ENCODE measurements at places on chromosomes 13 and 19.

- DNase-seq: no peak
Observed at GRCh38 chr19:1235625-1236538, 1.9 kb downstream of the CBARP start.

DNA sequence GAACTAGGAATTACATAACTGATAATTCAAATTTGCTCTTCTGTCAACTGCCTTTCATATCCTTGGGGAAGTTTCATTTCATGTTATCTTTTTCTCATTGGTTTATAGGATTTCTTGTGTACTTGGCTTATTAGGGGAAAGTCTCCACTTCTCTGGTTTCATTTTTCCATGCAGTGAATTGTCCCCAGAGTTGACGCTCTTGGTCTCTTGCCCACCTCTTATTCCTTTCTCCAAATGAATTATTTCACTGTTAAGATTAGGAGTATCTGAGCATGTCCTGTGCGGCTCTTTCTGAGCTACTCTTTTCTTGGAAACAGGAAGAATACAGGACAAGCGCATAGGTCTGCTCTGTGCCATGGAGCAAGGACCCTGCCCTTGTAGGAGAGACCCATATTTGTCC is 104.8 kb downstream of the POSTN start:
- DNase-seq: no peak

DNA sequence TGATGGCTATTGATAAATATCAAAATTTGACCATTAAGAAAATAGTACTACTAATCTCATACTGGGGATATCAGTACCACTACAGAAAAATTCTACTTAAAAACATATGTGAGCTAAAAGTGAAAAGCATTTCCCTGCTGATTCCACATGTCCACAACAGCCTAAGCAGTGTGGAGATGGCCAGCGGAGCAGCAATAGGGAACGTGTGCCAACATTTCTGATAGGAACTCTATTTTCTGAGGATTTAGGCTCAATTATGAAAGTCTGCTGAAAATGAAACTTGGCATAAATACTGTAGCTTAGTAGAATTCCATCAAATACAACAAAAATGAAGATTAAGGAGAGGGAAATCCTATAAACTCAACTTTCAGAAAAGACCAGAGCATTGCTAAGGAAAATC is 311.6 kb downstream of the ENOX1 start:
- no peak for DNase-seq

GRCh38 chr13:107006661-107007060 is 438.7 kb upstream of the ARGLU1 start:
- no peak for DNase-seq

DNA sequence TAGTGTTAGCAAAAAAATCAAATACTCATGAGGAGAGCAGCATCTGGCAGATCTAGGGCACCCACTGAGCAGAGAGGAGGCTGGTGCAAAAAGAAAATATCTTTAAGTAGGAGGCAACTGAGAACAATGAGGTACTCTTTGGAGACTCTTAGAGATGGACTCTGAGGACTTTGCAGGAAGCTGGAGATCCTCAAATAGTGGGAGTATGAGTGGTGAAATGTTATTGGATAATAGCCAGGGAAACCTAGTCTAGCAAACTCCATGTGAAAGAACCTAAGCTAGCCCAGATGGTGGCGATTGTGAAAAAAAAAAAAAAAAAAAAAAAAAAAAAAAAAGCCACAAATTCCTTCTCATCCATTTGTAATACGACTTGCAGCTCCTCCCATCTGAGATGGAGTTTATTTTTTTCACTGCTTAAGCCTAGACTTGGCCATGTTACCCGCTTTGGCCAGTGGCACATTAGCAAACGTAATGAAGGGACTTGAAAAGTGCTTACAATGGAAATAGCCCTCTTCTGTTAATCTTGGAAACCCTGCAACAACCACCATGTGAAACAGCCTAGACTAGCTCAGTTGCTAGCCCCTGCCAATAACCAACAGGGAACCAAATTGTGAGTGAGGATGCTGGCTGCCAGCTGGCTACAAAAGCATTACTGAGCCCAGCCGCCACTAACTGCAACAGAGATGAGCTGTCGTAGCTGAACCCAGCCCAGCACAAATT is 476.2 kb downstream of the KLF12 start:
- DNase-seq: no peak

DNA sequence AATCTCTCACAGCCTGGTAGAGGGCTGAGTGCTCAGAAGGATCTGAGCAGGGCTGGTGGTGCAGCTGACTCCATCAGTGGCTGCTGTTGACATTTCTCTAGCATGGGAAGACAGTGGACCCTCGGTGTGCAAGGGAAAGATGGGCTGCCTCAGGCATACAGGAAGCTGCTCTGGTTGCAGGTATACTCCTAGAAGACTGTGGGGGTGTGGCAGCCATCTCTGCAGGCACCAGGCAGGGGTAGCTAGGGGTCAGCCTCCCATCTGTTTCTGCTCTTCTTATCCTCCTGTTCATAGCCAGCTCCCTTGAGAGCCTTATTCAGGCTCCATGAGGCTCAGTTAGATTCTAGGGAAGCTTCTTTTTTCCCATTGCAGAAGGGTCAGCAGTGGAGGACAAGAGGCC is 475.5 kb downstream of the TSHZ3 start:
- no peak for DNase-seq
